Heart right ventricle (tissue), 16 donors: ENCODE measurements at places on chromosomes 16 and 17. TPM values are rescaled to one million over a fixed set of nuclear protein-coding genes. Genes with fewer than 3 reads are reported as not detected.

The OR1A1 gene
- polyA plus RNA-seq = not detected

The MYH1 gene
- polyA plus RNA-seq = 0.03 TPM

The TP53TG3F gene
- not detected for polyA plus RNA-seq

The EVPLL gene
- not detected for polyA plus RNA-seq

The OR2C1 gene
- 0.01 TPM for polyA plus RNA-seq

The KRTAP3-1 gene
- not detected for polyA plus RNA-seq

The HOXB9 gene
- polyA plus RNA-seq = not detected

The CD300LF gene
- polyA plus RNA-seq = 0.36 TPM

The TP53TG3 gene
- not detected for polyA plus RNA-seq

The KCNH6 gene
- polyA plus RNA-seq = not detected

GRCh38 chr16:11306997-11307638 lies 26.0 kb upstream of the PRM1 start:
- H3K4me3 ChIP-seq = no peak overlapping the region
- no peaks in the 10 kb centered on the region for H3K36me3 ChIP-seq
- H3K27me3 ChIP-seq = no peaks in the 10 kb centered on the region
- no peaks in the 10 kb centered on the region for H3K4me1 ChIP-seq
- no peak for DNase-seq

DNA sequence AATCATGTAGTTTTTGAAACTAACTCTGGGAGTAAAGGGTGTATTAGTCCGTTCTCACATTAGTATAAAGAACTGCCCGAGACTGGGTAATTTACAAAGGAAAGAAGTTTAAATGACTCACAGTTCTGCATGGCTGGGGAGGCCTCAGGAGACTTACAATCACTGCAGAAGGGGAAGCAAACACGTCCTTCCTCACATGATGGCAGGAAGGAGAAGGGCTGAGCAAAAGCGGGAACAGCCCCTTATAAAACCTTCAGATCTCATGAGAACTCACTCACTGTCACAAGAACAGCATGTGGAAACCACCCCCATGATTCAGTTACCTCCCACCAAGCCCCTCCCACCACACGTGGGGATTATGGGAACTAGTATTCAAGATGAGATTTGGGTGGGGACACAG lies 256.5 kb upstream of the TNRC6C start:
- H3K4me3 ChIP-seq = no peak overlapping the region
- H3K36me3 ChIP-seq = no peaks in the 10 kb centered on the region
- H3K27me3 ChIP-seq = no peaks in the 10 kb centered on the region
- no peaks in the 10 kb centered on the region for H3K4me1 ChIP-seq
- no peak for DNase-seq

- H3K27me3 ChIP-seq = no peaks in the 10 kb centered on the region
- no peaks in the 10 kb centered on the region for H3K4me1 ChIP-seq
- peaks cover 38% of the 10 kb centered on the region for H3K36me3 ChIP-seq
- no peak overlapping the region for H3K4me3 ChIP-seq
Measured at GRCh38 chr16:2948807-2949704, 15.0 kb upstream of the KREMEN2 start.

DNA sequence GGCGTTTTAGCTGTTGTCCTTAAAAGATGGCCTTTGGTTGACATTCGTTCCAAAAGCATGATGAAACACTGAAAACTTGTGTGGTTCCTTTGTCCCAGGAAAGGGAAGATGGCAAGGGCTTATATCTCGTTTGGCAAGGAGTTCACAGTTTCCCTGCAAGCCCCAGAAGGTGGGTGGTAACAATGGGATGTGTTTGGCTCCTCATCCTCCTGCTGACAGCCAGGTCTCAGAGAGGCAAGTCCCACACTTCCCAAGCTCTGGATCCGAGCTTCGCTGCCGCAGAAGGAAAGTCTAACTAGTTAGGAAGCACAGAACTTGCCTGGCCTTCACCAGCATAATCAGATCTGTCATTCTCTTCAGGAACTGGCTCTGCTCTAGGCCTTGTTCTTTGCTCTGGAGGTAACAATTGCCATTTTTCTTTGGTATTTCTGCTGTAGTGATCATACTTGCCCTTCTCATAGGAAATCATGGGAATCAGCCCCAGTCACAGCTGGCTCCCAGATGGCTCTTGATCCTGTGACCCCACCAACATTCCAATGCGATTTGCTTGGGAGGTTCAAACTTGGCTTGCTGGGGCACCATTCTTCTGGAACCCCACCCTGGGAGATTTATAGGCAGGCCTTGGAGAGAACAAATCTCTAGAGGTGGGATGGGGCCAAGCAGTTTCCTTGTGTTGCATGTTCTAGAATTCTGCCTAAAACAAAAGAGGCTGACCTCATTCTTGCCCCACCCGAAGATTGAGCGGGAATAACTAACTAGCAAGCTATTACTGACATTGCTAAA lies 17.9 kb downstream of the KPNA2 start:
- no peaks in the 10 kb centered on the region for H3K27me3 ChIP-seq
- peaks cover 34% of the 10 kb centered on the region for H3K4me1 ChIP-seq
- DNase-seq = peak; percentile 51
- no peaks in the 10 kb centered on the region for H3K36me3 ChIP-seq

DNA sequence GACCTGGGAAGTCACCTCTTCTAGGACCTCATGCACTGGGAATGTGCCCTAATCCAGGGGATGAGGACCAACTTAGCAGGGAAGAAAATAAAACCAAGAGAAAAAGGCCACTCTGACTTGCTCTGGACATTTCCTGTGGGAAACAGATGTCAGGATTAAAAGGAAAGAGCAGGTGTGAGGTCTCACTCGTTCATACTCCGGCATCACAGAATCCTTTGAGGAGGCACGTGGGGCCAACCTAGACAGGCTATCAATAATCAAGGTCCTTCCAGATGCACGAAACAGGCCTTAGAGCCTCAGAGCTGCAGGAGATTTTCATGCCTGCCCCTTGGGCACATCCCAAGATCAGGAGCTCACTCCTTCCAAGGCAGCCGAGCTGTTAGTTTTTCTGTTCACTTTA lies 321.5 kb upstream of the CCL2 start:
- no peaks in the 10 kb centered on the region for H3K36me3 ChIP-seq
- H3K4me3 ChIP-seq = no peak overlapping the region
- no peaks in the 10 kb centered on the region for H3K4me1 ChIP-seq
- DNase-seq = no peak

DNA sequence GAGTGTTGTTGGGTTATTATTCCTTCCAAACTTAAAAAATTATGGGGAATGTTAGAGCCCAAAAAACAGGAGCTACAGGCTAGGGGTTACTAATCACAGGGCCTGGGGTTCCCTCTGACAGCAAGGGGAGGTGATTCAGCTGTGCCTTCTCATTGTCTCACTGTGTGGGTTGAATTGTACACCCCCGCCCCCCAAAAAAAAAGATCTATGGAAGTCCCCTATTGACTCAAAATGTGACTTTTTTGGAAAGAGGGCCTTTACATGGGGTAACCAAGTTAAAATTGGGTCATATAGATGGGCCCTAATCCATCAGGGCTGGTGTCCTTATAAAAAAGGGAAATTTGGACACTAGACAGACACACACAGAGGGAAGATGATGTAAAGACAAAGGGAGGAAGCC lies 190.2 kb downstream of the SOX9 start:
- H3K4me1 ChIP-seq = no peaks in the 10 kb centered on the region
- no peak overlapping the region for H3K27ac ChIP-seq
- no peak overlapping the region for H3K4me3 ChIP-seq
- DNase-seq = no peak
- H3K36me3 ChIP-seq = no peaks in the 10 kb centered on the region

GRCh38 chr16:82081264-82081663 lies 46.2 kb downstream of the HSD17B2 start:
- DNase-seq = no peak
- no peak overlapping the region for H3K27ac ChIP-seq
- H3K36me3 ChIP-seq = no peaks in the 10 kb centered on the region
- H3K27me3 ChIP-seq = no peaks in the 10 kb centered on the region
- H3K4me1 ChIP-seq = no peaks in the 10 kb centered on the region

DNA sequence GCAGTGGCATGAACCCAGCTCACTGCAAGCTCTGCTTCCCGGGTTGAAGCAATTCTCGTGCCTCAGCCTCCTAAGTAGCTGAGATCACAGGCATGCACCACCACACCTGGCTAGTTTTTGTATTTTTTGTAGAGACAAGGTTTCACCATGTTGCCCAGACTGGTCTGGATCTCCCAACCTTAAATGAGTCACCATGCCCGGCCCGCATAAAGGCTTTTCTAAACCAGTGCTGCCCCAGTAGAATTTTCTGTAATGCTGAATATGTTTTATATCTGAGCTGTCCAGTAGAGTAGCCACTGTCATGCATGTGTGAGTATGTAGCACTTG lies 36.9 kb upstream of the WSB1 start:
- DNase-seq = no peak
- peak overlapping the region; percentile 43 for H3K27ac ChIP-seq
- H3K27me3 ChIP-seq = no peaks in the 10 kb centered on the region
- H3K4me3 ChIP-seq = no peak overlapping the region
